ENCODE measurements at places on chromosomes 13 and 19.

- no peak for DNase-seq
Observed at GRCh38 chr19:11260996-11261395, 1.3 kb downstream of the DOCK6 start.

DNA sequence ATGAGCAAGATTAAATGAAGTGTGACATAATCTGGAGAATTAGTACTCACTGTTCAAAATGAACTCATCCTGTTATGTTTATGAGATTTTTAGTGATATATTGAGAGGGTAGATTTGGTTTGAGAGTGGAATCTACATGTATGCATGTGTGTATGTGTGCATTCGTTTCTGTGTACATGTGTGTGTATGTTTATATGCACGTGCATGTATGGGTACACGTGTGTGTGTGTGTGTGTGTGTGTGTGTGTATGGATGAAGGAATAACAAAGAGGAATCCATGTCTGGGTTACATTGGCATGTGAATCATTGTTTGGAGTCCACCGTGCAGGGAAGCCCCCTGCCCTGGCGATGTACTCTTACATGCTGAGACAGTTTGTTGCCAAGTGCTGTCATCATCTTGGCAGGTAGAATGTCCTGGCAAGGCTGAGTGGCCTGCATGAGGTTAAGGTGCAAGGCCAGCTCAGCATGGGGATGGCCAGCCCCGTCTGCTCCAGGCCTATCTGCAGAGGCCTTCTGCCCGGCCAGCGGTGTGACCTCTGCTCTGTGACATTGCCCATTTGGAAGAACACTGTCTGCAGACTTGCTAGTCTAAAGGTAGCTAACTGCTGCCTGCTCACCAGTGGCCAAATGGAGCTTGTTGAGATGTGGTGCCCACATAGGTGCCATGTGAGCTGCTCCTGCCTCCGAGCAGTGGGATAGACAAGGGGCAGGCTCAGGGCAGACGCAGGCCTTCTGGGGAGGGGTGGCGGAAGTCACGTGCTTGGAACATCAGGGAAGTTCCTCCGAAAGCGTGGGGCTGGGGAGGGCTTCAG, 222.3 kb downstream of the TEX29 start:
- no peak for DNase-seq

DNA sequence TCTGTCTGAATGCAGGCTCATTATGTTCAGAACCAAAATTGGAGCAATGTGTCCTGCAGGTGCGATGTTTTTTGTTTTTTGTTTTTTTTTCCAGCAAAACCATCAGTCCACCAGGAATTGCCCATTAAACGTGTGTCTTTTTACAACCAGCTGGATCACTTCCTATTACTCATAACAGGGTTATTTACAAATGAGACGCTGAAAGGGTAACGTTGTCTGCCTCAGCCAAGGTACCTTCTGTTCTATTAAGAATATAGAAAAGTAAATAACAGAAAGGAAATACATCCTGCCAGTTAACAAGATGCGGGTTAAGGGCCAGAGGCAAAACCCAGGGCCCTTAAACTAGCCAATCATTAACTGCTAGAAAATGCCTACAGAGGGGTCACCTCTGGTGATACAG, 590.4 kb downstream of the TBC1D4 start:
- DNase-seq: no peak

GRCh38 chr13:29369060-29369743, 226.3 kb downstream of the SLC7A1 start:
- DNase-seq: peak; percentile 14

DNA sequence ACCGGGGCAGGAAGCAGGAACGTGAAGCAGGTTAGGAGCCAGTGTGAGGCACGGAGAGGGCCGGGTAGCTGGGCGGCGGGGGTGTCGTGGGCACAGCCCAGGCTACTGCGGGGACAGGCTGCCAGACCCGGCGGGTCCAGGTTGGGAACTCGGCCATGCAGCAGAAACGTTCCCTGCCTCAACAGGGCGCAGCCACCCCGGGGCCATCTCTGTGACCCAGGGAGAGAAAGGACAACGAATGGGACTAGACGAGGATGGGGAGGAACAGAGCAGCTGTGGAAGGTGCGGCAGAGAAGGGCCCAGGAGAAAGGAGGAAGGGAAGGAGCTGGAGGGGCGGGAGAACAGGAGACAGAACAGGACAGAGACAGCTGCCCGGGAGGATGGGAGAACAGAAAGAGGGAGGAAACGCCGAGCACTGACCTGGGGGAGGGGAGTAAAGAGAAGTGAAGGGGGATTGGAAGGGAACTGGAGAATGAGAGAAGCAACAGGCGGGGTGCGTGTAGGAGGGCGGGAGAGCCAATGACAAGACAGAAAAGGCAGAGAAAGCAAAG, 12.9 kb upstream of the GARIN5A start:
- no peak for DNase-seq

DNA sequence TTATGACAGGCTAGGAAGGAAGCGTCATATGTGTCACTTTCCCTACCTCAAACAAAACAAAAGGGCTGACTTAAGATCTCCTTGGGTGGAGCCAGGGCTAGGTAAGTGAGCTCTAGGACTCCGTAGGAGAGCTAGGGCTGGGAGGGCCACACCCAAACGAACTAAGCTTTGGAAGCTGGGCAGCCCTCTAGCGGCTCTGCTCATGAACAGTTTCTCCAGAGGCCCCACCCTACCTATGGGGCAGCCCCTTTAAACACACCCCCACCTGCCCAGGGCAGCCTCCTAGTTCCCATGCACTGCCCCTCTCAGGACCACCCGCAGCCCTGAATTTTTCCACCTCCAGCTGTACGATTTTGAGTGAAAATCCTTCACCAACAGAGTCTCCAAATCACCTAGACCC, 3.5 kb downstream of the PEG3 start:
- DNase-seq: no peak

GRCh38 chr13:65719831-65720230, 1510.3 kb downstream of the PCDH9 start:
- no peak for DNase-seq

DNA sequence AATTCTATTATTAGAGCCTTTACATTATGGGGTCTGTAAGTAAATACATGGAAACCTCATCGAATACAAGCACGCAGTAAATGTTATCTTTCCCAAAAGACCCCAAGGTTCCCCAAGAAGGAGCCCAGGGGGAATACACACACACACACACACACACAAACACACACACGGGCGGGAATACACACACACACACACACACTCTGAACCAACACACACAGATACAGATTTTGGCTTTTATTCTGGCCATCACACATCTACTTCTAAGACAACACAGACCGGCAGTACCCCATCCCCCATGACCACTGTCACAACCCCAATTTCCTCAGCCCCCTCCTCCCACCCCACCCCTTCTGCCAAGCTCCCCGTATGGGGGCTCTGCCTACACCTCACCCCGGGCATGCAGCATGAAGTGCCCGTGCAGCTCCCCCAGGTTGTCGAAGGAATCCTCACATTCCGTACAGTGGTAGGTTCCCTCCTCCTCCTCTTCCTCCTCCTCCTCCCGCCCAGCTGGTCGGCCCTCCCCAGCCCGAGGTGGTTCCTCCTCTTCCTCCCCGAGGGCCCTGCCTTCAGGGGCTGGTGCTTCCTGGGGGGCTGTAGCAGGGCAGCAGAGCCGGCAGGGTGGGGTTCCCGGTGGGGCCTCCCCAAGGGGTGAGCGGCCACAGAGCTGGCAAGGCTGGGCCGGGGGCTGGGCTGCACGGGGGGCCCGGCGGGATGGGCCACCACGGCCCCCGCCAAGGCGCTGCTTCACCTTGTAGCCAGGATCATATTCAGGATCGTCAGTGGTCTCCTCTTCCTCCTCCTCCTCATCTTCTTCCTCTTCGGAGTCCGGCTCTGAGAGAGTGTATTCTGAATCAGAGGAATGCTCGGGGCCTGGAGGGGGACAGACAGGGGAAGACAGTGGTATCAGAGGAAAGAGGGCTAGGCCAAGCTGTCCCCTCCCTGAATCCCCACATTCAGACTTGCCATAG, 4.4 kb upstream of the SRRM5 start:
- DNase-seq: no peak

DNA sequence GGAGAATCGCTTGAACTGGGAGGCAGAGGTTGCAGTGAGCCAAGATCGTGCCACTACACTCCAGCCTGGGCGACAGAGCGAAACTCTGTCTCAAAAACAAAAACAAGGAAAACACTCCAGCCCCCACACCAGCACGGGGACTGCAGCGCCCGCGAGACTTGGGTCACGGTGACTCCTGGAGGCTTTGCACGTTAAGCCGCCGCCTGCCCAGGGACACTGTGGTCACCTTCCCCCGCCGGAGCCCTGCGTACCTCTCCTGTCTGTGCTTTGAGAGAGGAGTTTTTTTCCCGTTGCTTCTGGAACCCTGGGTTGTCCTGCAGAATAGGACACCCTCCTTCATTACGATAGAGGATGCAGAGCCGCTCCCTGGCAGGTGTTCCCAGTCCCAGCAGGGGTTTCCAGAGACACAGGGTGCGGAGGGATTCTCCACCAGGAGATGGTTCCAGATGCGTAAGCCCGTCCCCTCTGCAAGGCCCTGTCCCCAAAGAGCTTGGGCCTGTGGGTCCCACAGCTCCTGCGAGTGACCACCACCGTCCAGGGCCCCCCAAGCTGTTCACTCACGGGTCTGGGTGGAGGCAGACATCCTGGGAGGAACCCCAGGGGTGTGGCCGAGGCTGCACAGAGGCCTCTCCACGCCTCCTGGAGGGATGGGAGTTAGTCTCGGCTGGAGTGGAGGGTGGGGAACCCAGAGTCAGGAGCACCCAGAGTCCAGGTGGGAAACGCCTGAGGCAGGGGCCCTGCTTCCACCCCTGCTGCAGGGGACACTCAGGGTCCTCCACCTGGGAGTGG, 42.8 kb upstream of the NDUFS7 start:
- DNase-seq: no peak

DNA sequence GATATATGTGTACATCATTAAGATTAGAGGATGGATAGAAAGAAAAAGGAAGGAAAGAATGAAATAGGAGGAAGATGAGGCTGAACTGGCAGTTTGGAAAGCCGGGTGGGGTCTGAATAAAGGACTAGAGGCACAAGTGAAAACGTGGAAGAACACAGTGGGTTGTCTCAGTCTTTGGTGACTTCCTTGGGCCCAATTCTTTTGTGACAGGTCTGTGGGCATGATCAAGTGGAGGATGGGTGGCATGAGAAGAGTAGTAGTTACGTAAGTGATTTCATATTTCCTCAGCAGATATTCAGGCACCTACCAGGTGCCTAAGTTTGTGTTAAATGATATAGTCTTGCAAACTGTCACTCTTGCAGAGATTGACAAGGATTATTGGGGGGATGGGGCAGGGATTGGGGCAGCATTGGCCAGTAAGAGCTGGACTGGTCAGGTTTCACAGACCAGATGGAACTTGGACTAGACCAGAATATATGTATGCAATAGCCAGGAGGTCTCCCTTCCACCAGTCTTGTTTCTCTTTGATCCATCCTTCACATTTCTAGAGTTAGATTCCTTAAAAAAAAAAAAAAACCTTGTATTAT, 2.7 kb downstream of the TPP2 start:
- DNase-seq: no peak

GRCh38 chr19:19550972-19551852, 13.1 kb downstream of the CILP2 start:
- no peak for DNase-seq

DNA sequence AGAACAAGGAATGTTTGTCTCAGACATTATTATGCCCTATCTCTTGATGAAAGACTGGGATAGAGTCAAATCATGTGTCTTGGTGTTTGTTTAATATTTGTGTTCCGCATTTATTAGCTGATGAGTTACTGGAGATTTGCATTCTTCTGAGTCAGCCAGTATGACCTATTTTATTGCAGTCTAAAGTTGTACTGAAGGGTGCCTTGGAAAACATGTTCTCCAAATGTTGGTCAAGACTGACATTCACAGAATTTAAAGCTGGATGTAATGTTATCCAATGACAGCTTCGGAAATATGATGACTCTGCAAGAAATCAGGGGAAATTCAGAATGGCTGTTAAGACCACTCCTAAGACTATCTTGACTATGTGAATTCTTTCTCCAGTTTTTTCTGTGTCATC, 134.0 kb downstream of the KCNRG start:
- no peak for DNase-seq

- no peak for DNase-seq
Observed at GRCh38 chr19:6065685-6066374, 44.5 kb downstream of the RFX2 start.

- no peak for DNase-seq
Observed at GRCh38 chr13:68850160-68850559, 1257.5 kb upstream of the ATXN8OS start.

Data from mucosa of gallbladder (tissue), 1 donor.